ENCODE measurements at places on chromosomes 16 and 17. TPM values are rescaled to one million over a fixed set of nuclear protein-coding genes. Genes with fewer than 3 reads are reported as not detected.

GRCh38 chr17:36888236-36888951, 48.9 kb upstream of the LHX1 start:
- DNase-seq: no peak

GRCh38 chr16:25988084-25988483, 296.3 kb downstream of the HS3ST4 start:
- DNase-seq: no peak

The KRTAP1-1 gene
- total RNA-seq: not detected

The TVP23A gene
- total RNA-seq: not detected

GRCh38 chr17:62701706-62702085, 74.2 kb downstream of the MRC2 start:
- DNase-seq: no peak

- DNase-seq: no peak
Measured at GRCh38 chr16:84618581-84619460, 943 bp upstream of the COTL1 start.

DNA sequence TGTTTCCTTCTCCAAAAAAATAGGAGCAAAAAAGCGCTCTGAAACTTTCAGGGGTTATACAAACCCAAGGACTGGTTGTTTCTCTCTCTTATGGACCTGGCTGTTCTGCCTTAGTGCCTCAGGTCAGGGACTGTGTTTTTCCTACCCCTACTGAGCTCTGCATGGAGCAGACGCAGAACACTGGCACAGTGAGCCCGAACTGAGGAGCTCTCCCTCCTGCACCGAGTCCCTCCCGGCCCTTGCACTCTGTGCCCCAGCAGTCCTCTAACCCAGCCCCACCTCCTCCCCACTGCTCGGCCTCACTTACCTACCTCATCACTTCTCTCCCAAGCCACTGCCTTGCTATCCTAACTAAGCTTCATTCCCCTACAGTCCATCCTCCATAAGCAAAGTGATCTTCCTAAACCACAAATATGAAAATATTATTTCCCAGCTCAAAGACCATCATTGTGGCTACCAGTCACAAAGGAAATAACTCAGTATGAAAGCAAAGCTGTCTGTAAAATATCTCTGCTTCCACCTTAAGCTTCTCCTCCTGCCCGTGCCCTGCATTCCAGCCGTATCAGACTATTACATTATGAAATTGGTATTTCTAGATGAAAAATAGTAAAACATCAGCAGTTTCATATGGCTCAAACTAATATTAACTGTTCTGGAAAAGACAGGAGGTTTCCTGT, 13.6 kb downstream of the MEIOB start:
- DNase-seq: no peak

GRCh38 chr17:63534078-63534570, 11.0 kb downstream of the KCNH6 start:
- DNase-seq: no peak

The MT1G gene
- not detected for total RNA-seq

DNA sequence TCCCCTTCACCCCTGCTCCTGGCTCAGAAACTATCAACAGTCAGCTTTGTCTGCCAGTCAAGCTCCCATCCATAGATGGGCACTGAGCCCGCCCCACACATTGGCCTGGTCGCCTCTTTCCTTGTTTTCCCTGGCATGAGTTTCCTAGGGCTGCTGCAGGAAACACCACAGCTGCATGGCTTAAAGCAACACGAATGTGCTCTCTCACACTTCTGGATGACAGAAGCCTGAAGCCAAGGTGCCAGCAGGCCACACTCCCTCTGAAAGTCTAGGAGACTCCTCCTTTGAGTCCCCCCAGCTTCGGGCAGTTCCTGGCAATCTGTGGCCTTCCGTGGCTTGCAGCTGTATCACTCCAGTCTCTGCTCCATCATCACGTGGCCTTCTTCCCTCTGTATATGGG, 69.9 kb downstream of the TBC1D16 start:
- no peak for DNase-seq

The RCVRN gene
- not detected for total RNA-seq

DNA sequence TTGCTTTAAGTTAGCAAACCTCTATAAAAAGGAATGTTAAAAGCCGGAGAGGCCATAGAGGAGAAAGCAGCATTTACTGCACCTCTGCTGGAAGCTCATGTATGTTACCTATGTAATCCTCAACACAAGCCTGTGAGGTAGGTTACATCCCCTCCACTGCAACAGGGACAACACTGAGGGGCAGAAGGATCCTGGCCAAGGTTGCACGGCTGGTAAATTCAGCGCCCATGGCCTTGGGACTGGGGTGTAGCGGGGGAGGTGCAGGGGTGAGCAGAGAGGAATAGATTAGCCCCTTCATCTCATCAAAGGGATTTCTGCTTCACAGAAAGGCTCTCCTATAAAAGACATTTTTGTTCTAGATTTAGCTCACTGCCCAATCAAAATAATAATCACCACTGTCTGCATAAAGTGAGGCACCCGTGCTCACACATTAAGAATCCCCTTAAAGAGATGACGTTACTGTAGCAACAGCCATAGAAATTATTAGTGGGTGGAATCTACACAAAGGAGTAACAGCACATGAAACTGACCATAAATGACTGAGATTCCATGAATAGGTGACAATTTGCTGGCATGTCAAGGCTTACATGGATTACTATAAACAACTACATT, 3.3 kb downstream of the ZCCHC14 start:
- no peak for DNase-seq

The PRSS27 gene
- total RNA-seq: 0.65 TPM

DNA sequence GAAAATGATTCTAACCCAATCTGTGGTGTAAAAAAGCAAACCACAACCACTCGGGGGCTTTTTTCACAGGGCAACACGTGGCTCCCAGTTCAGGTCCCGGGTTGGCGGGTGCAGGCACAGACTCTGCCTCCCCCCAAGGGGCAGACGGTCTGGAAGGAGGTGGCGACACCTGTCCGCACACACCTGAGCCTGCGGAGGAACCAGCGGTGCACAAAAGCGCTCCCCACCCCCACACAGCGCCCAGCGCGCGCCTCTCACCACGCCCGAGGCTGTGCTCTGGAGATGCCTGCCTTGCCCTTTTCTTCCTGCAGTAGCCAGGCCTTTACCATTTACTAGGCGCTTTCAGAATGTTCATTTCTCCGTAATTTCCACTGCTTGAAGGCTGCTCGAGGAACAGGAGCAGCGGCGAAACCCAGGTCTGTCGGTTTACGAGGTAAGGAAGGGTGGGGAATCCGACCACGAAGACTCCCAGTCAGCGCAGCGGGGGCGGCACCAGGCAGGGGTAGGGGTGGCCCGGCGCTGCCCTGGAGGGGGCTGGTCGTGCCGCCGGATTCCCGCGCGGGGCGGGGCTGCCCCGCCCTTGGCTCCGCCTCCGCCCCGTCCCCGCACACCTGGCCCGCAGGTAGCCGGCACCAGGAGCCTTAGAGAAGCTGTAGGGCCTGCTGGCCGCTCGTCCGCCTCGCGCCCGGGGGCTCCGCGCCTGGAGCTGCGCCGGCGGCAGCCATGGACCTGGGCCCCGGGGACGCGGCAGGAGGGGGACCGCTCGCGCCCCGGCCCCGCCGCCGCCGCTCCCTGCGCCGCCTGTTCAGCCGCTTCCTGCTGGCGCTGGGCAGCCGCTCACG, at the start of gene USP43:
TSS of gene USP43 (plus strand) at position 608 of the 842 bp plus-strand sequence. CDS start at position 724, 116 bp downstream.
- DNase-seq: no peak

The RPL38 gene
- 2,036 TPM for total RNA-seq

GRCh38 chr17:12918142-12918541, 99.7 kb downstream of the ELAC2 start:
- DNase-seq: no peak

The PDILT gene
- not detected for total RNA-seq

DNA sequence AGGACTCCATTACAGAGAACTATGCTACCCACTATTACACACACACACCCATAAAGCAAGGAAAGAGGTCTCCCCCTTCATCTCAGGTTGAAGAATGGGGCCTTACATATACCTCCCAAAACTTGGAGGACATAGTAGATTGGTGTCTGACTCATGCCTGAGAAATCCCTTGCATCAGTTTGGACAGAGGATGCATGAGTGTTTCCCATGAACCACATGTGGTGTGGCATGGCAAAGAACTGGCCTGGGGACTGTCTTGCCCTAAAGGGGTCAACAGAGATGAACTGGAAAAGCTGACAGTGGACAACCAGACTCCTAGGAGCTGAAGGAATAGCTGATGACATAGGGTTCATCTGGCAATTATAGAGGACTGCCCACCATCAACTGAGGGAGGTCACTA, 54.0 kb downstream of the DYNLRB2 start:
- no peak for DNase-seq

DNA sequence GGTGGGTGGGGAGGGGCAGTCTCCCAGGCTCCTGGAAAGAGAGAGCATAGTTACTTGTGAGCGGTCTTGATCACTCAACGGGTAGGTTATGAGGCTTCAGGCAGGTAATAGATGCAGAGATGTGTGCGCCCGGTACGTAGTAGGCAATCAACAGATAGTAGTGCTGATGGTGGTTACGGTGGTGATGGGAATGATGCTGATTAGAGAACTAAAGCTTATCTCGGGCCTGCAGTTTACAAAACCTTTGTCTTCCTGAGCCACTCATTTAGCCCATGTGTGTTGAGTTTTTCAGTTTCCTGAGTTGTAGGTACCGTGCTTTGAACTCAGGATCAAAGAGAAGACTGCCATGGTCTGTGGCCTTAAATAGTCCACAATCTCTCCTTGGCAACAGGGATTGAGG, 401.0 kb downstream of the SNX29 start:
- no peak for DNase-seq

The SLC52A1 gene
- not detected for total RNA-seq

- DNase-seq: no peak
Measured at GRCh38 chr16:990516-991291, 9.1 kb downstream of the SOX8 start.

DNA sequence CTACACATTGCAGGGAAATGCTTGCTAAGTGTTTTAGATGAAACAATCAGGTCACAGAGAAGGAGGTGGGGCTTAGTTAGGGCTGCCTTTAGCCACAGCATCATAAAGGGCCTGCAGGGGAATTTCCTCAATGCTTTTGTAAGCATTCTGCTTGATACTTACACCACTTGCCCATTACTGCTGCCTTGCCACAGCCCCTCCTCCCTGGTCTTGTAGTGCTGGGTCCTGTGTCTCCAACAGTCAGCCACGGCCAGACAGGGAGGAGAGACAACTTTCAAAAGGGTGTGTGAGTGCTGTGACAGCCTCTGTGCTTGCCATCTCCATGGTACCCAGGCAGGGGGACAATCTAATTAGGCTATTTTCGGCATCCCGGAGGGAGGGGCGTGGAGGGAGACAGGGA, 111.2 kb downstream of the SHISA9 start:
- no peak for DNase-seq

DNA sequence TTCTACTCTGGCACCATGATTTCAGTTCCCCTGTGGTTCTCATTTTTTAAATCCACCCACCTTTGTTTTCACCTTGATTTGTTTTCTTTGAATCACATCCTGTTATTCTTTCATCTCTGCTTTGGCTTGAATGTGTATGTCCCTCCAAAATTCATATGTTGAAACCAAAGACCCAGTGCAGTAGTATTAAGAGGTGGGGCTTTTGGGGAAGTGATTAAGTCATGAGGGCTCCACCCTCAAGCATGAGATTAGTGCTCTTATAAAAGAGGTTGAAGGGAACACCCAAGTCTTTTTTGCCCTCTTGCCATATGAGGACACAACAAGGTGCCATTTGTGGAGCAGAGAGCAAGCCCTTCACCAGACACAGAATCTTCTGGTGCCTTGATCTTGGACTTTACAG, 382.3 kb downstream of the SLC39A11 start:
- no peak for DNase-seq

The ZACN gene
- 1.2 TPM for total RNA-seq

The C1QTNF1 gene
- total RNA-seq: not detected

- DNase-seq: no peak
Measured at GRCh38 chr16:2329532-2329931, 11.0 kb downstream of the ABCA3 start.
